ENCODE measurements at places on chromosomes 2 and 18.

GRCh38 chr2:187102381-187102780 lies 253.4 kb upstream of the ZSWIM2 start:
- no peak for DNase-seq

DNA sequence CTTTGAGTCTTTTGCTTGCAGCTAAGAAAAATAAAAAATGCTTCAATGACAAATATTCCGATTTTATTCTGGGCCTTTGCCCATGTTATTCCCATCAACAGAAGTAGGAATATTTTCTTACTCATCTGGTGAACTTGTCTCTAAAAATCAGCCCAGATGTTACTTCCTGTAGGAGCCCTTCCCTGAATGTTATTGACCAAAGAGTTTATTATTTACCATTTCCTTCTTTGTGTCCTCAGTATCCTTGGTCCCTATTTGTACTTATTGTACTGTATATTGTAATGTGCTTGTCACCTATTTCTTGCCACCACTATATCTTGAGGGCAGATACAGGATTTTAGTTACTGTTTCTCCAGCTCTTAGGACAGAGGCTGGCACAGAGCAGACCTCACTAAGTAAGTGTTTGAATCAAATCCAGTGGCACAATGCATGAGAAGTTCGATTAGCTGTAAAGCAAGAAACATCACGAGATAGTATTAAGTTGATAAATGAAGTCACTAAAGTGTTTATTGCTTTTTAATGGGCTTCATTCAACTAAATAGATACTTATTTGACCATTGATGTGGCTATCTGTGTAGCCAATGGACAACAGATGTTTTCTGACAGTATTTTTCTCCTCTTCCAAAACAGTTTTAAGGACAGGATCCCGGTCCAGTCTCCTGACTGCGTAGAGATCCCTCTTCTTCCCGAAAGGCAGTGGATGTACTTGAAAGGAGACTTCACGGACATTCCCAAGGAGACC lies 109.1 kb downstream of the DDX1 start:
- DNase-seq = no peak

GRCh38 chr2:53969285-53969967 lies 1.4 kb downstream of the PSME4 start:
- no peak for DNase-seq

- DNase-seq = no peak
Observed at GRCh38 chr2:215269397-215270117, 42.3 kb upstream of the ATIC start.

DNA sequence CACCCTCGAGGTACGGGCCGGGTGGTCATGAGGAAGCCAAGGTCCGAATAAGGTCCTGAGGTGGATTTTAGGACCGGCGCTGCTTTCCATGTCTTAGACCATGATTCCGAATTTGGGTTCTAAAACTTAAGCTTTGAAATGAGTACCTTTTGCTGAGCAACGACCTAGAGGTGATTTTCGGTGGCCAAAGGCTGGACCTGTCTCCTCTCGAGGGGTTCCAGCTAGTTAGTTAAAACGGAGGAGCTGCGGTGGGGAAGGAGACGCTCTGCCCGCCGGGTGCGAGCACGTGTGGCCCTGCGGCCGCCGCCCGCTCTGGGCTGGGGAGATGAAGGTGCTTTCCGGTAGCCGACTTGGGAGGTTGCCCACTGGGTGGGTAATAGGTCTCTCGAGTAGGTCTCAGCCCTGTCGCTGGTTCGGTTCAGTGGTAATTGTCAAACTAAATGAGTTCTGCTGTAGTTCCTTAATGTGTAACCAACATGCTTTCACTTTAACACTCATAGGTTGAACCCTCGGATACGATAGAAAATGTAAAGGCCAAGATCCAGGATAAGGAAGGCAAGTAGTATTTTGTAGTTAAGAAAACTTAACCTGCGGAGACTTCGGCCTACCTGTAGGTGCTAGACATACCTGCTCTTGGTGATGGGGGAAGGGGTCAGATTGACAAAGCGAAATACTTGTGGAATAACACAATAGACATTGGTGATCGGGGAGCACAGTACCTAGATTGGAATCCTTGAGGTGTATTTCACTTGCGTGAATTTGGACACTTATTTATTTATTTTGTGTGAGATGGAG lies 572 bp downstream of the RPS27A start:
- peak; percentile 35 for DNase-seq

DNA sequence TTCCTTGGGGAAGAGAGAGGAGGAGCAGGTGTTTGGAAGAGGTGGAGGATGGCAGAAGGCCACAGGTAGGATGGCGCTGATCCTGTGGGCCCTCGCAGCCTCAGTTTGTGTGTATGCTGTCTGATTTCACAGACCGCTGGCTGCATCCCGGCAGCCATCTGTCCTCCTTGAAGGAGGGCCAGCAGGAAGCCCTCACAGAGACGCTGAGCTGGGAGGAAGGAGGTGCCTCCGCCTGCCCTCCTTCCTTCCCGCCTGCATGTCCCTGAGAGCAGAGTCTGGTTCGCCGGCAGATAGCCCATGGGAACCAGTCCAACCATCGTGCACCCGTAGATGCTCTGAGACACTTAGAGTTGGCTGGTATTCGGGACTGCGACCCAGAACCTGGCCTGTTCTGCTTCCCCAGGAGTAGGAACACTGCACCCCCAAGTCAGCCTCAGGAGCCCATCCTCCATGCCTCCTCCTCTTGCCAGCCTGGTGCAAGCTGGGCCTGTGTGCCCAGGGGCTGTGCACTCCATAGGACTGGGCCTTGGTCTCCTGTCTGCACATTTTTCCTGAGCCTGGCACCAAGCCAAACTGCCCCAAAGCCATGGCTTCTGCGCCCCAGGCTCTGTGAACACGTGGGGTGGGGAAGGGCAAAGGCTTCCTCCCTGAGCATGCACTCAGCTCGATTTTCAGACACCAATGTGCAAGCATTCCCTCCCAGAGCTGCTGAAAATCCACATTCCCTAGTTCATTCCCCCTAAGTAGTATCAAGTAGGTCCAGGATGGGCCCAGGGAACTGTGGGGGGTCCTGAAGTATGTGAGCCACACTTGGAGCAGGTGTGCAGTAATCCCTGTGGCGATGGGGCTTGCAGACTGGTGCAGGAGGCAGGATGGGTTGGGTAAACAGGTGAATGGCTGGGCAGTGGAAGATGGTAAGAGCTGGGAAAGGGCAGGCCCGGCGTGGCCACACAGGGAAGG lies 115.6 kb downstream of the SEPTIN10 start:
- no peak for DNase-seq

DNA sequence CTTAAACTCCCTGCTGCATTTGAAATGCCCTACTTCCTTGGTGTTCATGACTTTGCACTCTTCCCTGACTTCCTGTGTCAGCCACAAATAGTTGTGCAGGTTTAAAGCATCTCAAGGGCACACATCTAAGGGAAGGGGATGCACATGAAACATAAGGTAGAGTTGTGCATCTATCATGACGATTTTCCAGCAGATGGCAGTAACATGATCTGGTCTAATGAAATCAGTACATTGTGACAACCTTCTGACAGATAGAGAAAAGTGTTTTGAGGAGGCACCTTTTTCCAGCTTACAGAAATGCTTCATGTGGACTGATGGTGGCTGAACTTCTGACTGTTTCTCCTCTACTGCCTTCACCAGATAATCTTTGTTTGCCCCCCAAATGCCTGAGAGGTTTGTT lies 238.9 kb downstream of the XIRP2 start:
- no peak for DNase-seq

DNA sequence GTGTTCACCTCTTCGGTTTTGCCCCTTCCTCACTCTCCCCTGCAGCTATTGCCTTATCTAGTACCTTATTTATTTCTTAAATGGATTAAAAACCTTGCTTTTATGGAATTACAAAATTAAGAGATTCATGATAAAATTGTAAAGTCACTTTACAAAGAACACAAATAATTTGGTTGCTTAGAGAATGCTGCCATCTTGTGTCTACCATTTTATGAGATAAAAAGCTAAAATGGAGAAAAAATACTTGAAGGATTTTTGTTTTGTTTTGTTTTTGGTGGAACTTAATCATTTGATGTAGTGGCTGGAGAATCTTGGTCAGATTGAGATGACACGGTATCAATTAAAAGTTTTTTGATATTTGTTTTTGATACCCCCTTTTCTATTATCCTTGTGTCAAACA lies 69.6 kb downstream of the R3HDM1 start:
- DNase-seq = no peak

DNA sequence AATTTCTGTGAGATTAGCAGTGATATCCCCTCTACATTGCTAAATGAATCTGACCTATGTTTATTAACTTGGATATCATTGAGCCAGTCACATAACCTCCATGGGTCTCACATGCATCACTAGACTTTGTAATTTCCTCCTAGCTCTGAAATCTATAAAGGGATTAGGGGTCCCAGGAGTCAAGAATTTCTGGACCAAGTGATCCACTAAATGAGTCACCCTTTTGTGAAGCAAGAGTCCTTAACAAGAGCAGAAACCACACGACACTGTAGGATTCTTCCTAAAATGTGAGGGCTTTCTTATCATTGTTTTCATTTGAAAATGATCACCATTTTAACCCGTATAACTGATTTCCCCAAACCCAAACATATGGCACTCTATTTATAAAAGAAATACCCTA lies 90.3 kb downstream of the DHRS9 start:
- DNase-seq = no peak

DNA sequence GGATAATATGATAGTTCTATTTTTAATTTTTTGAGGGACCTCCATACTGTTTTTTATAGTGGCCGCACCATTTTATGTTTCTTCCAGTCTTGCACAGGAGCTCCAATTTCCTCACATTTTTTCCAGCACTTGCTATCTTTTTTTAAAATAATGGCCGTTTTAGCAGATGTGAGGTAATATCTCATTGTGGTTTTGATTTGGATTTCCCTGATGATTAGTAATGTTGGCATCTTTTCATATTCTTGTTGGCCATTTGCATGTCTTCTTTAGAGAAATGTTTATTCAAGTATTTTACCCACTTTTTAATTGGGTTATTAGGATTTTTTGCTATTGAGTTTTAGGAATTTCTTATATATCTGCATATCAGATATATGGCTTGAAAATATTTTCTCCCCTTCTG lies 29.9 kb upstream of the NAPG start:
- DNase-seq = no peak

GRCh38 chr18:28457784-28458183 lies 280.9 kb upstream of the CDH2 start:
- no peak for DNase-seq

DNA sequence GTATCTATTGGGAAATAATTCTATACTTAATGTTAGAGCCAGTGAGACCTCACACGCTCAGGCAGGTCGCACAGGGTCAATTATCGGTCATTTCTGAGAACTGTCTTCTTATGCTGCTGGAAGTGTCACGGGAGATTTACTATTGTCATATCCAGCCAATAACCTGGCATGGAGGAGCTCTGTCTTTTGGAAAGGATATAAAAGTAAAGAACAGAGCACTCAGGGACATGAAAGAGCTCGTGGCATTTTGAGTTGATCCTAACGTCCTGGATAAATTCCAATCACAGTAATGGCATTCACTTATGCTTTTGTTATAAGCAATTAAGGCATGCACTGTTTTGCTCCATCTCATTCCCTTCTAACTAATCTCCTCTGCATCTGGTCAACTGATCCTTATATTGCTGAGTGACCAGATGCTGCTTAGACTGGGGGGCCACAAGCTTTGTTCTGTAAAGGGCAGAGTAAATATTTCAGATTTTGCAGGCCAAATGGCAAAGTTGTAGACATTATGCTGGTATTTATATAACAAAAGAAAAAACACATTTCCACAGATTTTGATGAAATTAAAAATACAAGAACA lies 453.5 kb upstream of the SMIM21 start:
- DNase-seq = no peak

DNA sequence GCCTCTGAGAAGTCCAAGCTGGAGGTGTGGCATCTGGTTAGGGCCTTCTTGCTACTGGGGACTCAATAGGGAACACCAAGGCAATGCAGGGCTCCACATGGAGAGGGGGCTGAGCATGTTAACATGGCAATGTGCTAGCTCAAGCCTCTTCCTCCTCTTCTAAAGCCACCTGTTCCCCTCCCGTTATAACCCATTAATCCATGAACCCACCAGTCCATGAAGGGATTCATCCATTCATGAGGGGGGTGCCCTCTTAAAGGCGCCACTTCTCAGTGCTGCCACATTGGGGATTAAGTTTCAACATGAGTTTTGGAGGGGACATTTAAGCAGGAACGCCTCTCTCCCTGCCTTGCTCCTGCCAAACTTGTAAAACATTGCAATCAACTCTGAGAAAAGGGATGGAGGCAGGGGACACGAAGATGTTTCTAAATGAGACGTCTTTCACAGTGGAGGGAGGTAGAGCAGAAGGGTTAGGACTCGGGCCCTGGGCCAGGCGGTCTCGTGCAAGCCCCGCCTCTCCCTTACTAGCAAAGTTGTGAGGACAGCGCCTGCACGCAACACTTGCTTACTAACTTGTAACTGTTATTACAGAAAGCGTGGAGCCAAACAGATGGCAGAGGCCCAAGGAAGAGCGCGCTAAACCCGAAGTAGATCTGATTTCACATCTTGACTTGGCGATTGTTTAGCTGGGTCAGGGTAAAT lies 118.2 kb upstream of the ZNF516 start:
- no peak for DNase-seq

DNA sequence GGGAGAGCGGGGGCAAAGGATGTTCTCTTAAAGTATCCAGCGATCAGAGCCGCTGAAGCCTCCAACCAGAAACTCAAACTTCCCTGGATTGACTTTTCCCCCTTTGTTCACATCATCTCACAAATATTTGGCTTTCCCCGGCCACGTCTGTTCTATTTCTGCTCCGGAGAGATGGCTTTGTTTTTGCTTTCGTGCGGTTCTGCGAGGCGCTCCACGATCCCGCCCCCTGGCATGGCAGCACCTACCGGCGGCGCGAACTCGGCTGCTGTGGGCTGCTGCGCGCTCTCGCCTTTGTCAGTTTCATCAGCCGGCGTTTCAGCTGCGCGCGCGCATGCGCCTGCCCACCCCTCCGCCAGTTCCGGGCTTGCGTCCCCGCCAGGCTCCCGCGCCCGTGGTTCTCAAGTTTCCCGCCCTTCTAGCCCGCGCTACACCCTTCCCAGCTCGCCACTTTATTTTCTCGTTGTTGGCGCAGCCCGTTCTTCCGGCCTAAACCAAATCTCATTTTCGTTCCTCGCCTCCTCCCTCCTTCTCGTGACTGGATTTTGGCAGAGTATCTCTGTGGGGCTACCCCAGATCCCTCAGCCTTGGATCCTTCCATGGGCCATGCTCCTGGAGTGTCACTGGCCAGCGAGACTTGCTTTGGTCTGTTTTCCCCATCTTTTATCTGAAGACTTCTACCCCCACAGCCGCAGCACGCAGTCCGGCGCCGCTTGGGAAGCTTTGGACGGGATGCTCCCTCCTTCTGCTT lies 98.0 kb downstream of the INSIG2 start:
- DNase-seq = peak; percentile 72

DNA sequence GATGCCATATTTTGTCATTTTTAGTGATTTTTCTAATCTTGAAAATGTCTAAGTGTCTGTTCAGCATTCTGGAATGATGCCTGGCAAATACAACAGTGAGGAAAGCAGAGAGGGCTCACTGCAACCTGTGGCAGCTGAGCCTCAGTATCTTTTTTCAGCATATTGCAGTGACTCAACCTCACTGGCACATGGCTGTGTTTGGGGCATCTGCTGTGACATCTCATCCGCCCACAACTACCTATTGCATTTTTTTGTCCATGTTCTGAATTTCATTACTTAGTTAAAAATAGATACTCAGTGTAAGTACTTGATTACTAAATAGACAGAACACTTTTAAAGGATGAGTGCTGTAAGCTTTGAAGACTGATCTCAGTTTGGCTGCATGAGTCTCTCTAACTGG lies 10.7 kb downstream of the BABAM2 start:
- no peak for DNase-seq

- DNase-seq = no peak
Observed at GRCh38 chr2:230256733-230257332, 31.3 kb downstream of the SP140 start.

Data from stimulated activated CD8-positive, alpha-beta memory T cell treated with anti-CD3 and anti-CD28 coated beads, Interleukin-7, amount 100 ng/mL, for 1 hour (primary cell).